ENCODE measurements at places on chromosomes 13 and 19. TPM values are rescaled to one million over a fixed set of nuclear protein-coding genes. Genes with fewer than 3 reads are reported as not detected.

DNA sequence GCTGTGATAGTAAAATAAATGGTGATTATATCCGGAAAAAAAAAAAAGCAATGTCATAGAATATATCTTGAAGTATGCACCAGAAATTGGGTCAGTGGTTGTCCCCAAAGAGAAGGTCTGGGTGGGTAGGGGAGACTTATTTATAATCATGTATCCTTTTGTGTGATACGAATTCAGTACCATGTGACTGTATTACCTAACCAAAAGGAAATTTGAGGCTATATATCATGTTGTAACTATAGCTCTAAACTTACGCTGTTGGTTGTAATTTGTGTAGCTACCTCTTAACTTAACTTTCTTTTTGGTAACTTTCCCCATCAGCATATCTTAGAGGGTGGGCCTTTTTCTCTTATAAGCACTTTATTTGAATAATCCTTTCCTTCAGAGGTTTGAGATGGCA is 25.2 kb upstream of the KCTD4 start:
- DNase-seq, result no peak

DNA sequence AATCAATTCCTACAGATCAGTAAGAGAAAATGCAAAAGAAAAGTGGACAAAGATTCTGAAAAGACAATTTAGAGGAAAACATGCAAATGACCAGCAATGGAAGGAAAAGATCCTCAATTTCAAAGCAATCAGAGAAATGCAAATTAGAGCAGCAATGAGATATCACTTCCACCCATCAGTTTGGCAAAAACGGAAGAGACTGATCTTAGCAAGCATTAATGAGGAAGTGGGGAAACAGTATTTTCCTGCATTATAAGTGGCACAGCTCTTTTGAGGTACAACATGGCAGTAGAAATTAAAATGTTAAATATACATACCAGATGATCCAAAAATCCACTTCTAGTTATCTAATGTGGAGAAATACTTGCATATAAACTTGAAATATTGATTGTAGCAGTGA is 69.1 kb upstream of the SLC7A1 start:
- DNase-seq, result no peak

ZNF681 gene
- 6.4 TPM for total RNA-seq

- no peak for DNase-seq
These were observed 2.4 kb downstream of the BLOC1S3 start for GRCh38 chr19:45180936-45181335.

GRCh38 chr19:6412447-6413091 is 12.0 kb downstream of the KHSRP start:
- DNase-seq, result peak; percentile 71

ZNF506 gene
- total RNA-seq, result 45.5 TPM

- no peak for DNase-seq
These were observed 105.3 kb downstream of the STARD13 start for GRCh38 chr13:33180122-33180804.

ZNF324 gene
- 10.1 TPM for total RNA-seq

KLF5 gene
- total RNA-seq, result 1.3 TPM

DNA sequence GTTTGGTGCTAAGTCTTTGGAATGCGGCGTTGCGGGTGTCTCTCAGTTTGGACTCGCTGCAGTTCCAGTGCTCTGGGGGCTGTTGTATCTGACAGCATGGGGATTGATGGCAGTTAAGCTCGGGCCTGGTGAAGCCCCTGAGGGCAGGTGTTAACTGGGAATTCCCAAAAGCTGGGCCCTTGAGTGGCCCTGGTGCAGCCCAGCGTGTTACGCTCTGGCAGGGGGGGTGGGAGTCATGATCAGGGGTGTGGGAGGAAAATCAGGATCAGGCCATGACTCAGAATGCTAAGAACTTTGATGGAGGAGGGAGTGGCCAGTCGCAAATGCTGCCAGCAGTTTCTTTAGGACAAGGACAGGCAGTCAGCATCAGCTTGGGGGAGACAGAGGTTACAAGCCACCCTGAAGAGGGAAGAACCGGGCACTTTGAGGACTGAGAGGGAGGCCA is 19.6 kb downstream of the AP2A1 start:
- DNase-seq, result no peak

DNA sequence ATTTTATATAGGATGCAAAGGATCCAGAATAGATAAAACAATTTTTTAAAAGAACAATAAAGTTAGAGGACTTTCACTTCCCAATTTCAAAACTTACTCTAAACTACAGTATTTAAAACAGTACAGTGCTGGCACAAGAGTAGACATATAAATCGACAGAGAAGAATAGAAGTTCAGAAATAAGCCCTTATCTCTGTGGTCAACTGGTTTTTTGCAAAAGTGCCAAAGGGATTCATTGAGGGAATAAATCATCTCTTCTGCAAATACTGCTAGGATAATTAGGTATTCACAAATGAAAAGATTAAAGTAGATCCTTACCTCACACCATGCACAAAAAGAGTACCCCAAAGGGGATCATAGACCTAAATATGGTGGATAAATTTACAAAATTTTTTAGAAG is 431.0 kb upstream of the HTR2A start:
- DNase-seq, result no peak

GRCh38 chr13:30156270-30156669 is 151.1 kb downstream of the KATNAL1 start:
- DNase-seq, result no peak

DNA sequence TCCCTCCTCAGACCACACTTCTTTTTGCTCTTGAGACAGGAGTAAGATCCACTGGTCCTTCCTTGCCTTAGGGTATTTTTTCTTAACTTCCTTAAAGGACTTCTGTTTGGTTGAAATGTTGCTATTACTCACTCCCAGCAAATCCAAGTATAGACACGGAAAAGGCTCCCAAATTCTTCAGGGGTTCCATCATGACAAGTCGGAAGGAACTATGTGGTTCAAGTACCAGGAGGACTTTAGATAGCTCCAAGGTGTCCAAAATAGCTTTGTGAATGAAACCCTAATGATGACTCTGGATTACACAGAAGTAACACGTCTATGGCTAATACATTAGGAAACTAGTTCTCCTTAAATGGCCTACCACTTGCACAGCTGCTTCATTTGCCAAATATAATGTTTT is 238.7 kb downstream of the KCTD12 start:
- no peak for DNase-seq

DNA sequence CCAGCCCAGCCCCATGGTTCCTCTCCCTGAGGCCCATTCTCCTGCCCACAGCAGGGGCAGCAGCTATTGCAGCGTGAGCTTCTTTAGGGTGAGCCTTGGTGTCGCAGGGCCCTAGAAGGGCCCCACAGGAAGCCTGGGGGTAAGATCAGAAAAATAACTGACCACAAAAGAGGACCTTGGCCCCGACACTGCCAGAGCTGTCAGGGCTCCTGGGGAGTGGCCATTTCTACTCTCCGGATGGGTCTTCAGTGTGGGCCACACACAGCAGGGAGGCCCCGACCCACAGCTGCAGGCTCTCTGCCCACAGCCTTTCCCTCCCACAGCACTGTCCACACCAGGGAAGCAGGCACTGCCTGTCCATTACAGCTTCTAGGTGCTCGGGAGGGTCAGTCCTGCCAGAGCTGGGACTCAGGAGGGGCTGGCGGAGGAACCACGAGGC is 3.5 kb upstream of the SIGLEC8 start:
- DNase-seq, result no peak

MYPOP gene
- 4.1 TPM for total RNA-seq

ASPDH gene
- not detected for total RNA-seq

ANGPTL4 gene
- total RNA-seq, result 27.8 TPM

RDH8 gene
- not detected for total RNA-seq

DNA sequence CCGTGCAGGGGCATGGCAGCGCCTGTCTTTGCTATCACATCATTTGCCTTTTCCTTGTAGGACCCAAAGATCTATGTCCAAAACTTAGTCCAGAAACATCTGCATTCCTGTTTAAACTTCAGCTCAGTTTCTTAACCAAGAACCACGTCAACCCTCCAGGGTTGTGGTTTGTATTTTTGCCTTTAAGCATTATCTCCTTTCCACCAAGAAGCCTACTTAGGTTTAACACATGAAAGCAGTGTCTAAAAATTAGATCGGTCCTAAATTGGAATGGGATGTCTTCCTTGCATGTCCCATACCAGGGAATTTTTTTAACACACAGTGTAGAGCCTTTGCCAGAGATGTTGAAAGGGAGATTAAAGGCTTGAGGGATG is 38.8 kb downstream of the DHRS12 start:
- DNase-seq, result no peak

- DNase-seq, result no peak
These were observed 13.6 kb upstream of the LILRB2 start for GRCh38 chr19:54294539-54294938.

NKG7 gene
- total RNA-seq, result 258 TPM

Measured in activated CD8-positive, alpha-beta T cell treated with anti-CD3 and anti-CD28 coated beads for 36 hours (primary cell).